Natural killer cell treated with Interleukin-12 subunit alpha and Interleukin-12 subunit beta and Interleukin-15 and Interleukin-18, amount 100 ng/mL, for 72 hours (primary cell): ENCODE measurements at places on chromosomes 11 and 22. TPM values are rescaled to one million over a fixed set of nuclear protein-coding genes. Genes with fewer than 3 reads are reported as not detected.

- DNase-seq = no peak
Measured at GRCh38 chr11:64419818-64420485, 61.0 kb downstream of the RPS6KA4 start.

DNA sequence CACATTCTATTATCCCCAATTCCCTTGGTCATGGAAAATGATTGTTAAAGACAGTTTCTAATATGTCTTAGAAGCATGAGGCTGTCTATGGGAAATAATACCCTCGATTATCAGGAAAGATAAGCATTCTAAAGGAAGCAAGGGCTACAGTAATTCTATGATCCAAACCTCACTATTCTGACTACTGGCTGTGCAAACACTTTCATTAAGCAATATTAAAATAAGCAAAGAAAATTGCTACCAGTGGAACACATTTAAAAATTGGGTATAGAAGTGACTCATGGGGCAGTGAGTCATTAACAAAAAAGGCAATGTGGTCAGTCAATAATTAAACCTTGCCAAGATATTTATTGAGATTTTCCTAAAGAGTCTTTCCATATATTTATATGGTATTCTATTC is 1415.2 kb upstream of the TENM4 start:
- no peak for DNase-seq

- DNase-seq = no peak
Measured at GRCh38 chr11:46352063-46352841, 5.0 kb downstream of the DGKZ start.

DNA sequence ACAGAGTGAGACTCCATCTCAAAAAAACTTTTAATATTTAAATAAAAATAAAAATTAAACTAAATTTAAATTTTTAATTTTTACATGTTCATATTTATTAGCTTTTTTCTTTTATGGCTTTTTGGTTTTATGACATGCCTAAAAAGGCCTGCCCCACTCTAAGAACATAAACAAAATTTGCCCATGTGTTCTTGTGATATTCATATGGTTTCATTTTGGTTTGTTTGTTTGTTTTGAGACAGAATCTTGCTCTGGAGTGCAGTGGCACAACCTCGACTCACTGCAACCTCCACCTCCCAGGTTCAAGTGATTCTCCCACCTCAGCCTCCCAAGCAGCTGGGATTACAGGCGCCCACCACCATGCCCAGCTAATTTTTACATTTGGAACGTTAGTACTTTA is 27.7 kb downstream of the SUSD2 start:
- DNase-seq = no peak

- no peak for DNase-seq
Measured at GRCh38 chr11:30914143-30914762, 328.1 kb upstream of the MPPED2 start.

DNA sequence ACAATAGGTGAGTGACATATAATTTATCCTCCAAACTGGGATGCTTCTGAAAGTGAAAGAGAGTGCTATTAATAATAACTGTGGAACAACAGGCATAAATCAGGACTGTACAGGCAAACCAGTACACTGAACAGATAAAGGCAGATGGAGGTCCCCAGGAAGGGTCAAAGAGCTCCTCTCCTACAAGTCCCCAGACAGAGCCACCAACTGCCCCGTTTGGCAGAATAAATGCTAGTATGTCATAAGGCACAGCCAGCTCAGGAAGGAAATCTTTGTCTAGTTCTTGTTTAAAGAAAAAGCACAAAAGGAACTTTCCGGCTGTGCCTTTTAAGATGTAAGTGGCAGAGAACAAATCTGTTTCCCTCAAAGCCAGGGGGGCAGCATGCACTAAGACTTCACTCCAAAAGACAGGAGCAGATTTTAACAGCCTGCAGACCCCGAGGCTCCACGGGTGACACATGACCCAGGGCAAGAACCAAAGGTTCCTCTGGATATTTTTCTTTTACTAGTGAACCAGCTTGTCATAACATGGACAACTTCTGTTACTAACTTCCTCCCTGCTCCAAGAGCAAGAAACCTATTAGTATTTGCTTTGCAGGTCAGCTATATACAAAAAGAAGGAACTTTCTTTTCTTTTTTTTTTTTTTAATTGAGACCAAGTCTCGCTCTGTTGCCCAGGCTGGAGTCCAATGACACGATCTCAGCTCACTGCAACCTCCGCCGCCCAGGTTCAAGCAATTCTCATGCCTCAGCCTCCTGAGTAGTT is 50.2 kb downstream of the MYH9 start:
- no peak for DNase-seq

GRCh38 chr11:1953489-1954266 is 6.5 kb downstream of the MRPL23 start:
- DNase-seq = no peak

GRCh38 chr22:20664594-20664959 is 109.3 kb upstream of the SERPIND1 start:
- DNase-seq = no peak

DNA sequence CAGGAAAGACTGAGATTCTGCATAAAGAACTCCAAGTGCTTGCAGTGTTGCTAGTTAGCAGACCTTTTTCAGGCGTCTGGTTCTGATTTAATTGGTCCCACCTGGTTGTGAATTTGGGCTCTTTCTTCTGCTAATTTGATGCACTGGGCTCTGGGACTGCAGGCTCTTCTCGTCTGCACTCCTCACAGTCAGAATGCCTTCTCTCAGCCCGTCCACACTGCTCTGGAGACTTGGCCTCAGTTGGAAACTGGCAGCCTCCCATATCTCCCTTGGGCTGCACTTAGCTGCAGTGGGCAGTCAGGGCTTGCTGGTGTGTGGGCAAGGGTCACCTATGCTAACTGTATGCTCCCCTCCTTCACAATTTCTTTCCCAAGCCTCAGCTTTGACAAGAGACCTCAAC is 1.5 kb downstream of the TRIM6 start:
- no peak for DNase-seq

- DNase-seq = no peak
Measured at GRCh38 chr11:79506124-79506523, 65.3 kb upstream of the TENM4 start.

DNA sequence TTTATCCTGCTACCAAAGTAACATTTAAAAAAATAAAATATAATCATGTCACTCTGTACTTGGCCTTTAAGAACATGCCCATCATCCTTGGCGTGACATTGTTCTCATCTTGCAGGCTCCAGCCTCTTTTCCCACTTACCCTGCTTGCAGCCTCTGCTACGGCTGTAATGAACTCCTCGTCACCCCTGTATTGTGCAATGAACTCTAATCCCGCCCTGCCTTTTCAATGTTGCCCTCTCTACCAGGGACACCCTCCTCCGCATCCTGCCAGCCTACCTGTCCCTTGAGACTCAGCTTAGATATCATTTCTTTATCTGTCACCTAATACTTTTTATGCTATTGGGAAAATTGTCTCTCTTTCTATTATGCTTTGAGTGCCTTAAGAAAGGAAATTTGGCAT is 12.6 kb upstream of the MMP20 start:
- DNase-seq = no peak

GRCh38 chr22:40044870-40045834 is 50.4 kb downstream of the FAM83F start:
- peak; percentile 86 for DNase-seq

ZP1 gene
- not detected for total RNA-seq

KCNK4 gene
- not detected for total RNA-seq

FAM181B gene
- not detected for total RNA-seq

GNG3 gene
- total RNA-seq = not detected

TTC28 gene
- total RNA-seq = 5.7 TPM

FOLR3 gene
- total RNA-seq = not detected
